ENCODE measurements at places on chromosomes 1 and 21.
A peak's percentile ranks its signal among the peaks of the same experiment; 100 is the strongest.

GRCh38 chr1:172359491-172359999 is 60.9 kb upstream of the C1orf105 start:
- DNase-seq = peak; percentile 67

DNA sequence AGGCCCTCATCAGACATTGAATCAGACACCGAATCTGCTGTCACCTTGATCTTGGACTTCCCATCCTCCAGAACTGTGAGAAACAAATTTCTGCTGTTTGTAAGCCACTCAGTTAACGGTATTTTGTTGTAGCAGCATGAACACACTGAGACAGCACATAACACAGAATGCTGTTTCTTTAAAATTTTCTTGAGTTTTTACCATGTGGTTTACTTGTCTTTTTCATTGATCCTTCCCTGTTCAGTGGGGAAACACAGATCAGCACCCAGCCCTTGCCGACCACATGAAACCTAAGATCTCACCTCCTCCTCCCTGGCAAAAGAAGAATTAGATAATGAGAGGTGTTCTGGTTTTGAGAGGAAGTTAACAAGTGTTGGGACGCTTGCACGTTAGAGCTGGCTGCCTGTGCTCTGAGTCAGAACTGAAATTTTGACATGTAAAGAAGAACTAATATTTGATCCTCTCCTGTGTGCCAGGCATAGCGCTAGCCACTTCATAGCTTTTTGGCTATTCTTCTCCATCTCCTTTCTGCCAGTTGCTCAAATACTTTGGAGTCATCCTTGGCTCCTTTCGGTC is 179.6 kb downstream of the DHRS3 start:
- no peak for DNase-seq

DNA sequence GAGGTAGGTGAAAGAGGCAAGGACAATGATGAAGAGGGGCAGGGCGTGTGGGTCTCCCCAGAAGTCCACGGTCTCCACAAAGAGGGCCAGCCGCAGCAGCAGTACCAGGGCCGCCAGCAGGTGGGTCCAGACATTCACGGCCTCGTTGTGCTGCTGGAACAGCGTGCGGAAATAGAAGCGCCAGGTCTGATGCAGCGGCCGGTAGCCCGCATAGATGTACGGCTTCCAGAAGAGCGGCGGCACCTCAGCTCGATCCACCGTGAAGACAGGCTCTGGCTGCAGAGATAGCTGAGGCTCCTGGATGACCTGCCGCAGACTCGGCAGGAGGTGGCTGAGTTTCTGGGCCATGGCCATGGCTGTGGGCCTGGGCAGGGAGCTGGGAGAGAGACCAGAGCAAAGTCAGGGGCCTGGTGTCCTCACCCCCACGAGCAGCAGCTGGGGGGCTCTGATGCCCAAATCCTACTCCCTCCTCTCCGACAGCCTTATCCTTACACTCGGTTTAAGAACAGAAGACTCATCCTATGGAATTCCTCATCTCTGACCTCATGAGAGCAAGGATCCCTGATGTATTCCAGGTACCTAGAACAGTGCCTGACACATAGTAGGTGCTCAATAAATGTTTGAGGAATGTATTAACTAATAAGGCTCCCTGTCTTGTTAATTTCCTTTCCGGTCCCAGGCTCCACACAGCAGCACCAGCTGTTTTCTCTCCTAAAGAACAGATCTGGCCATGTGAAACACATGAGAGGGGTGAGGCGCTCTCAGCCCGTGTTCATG is 4.4 kb upstream of the AUNIP start:
- no peak for DNase-seq

GRCh38 chr1:94125551-94126514 is 4.9 kb upstream of the ABCA4 start:
- DNase-seq = no peak

GRCh38 chr21:38729291-38729690 is 76.4 kb upstream of the ETS2 start:
- DNase-seq = no peak

DNA sequence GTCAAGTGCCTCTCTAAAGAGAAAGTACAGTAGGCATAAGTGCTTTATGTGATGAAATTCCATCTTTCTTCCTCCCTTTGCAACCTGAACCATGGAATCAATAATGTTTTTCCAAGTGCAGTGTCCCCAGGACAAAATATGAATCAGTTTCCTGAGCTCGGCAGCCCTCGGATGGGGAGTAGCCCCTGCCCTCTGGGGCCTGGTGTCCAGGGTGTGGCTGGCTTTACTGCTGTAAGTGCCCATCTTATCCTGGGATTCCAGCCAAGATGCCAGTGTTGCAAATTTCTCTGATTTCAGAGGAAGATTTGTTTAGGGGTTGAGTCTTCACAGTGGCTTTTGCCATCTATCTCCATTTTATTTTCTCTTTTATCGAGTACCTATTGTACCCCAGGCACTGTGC is 40.5 kb upstream of the SRP9 start:
- no peak for DNase-seq

GRCh38 chr1:109274533-109275476 is 8.1 kb downstream of the PSRC1 start:
- no peak for DNase-seq

DNA sequence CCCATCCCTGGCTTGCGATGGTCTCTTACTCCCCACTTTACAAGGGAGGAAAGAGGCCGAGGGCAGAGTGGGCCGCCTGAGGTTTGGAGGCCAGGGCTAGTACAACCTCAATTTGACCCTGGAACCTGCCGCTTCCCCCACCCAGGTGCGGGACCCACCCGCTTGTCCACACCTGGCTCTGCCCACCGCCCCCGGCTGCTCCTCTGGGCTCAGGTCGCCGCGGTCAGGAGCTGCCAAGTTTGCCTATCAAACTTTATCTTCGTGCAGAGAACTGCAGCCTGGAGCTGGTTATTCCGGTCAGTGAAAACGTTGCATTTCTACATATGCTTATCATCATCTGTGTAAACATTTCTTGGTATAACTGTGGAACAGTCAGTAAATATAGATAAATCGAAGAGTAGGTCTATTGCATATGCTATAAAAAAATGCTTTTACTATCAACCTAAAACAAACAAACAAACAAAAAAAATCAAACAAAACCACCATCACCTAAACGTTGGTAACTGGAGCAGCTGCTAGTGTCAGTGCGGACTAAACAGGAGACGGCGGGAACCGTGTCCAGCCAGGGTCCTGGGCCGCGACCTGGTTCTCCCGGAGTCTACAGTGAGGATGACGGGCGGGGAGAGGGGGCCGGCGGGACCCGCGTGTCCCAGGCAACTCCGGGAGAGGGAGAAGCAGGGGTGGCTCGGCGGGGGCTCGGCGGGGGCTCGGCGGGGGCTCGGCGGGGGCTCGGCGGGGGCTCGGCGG is 906 bp upstream of the ADARB1 start:
- peak; percentile 30 for DNase-seq

DNA sequence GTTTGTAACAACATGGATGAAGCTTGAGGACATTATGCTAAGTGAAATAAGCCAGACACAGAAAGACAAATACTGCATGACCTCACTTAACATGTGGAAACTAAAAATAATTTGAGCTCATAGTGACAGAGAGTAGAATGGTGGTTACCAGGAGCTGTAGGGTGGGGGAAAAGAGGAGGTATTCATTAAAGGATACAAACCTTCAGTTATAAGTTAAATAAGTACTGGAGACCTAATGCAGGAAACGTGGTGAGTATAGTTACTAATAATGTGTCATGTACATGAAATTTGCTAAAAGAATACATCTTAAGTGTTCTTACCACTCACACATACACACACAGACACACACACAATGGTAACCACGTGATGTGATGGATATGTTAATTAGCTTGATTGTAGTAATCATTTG is 86.7 kb downstream of the NGF start:
- no peak for DNase-seq

- no peak for DNase-seq
Measured at GRCh38 chr1:203686091-203686632, 59.5 kb downstream of the ATP2B4 start.

GRCh38 chr1:53819387-53819786 is 18.7 kb downstream of the NDC1 start:
- DNase-seq = no peak

GRCh38 chr1:17250601-17251000 is 1.7 kb downstream of the PADI3 start:
- peak; percentile 84 for DNase-seq

- DNase-seq = no peak
Measured at GRCh38 chr1:42335809-42336518, 929 bp upstream of the FOXJ3 start.

- no peak for DNase-seq
Measured at GRCh38 chr1:220921971-220922635, 42.9 kb downstream of the HLX start.

GRCh38 chr1:116717318-116717717 is 36.9 kb upstream of the CD2 start:
- no peak for DNase-seq

DNA sequence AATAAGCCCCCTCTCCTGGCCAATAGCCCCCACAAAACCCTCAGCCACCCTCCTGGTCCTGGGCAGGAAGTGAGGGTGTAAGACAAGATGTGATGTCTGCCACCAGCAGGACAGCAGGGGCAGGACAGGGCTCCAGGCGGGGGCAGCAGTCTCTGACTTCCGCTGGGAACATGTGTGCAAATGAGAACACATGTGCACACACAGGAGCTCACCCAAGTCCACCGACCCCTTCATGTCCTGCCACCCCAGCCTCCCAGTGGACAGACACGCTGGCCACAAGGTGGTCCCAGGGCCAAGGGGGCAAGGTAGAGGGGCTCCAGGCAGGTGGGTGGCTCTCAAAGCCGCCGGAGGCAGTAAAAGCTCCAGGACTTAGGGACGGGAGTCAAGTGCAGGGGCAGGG is 60.1 kb downstream of the KCNAB2 start:
- peak; percentile 42 for DNase-seq

- DNase-seq = peak; percentile 21
Measured at GRCh38 chr1:63833363-63834119, 59.7 kb downstream of the ROR1 start.

DNA sequence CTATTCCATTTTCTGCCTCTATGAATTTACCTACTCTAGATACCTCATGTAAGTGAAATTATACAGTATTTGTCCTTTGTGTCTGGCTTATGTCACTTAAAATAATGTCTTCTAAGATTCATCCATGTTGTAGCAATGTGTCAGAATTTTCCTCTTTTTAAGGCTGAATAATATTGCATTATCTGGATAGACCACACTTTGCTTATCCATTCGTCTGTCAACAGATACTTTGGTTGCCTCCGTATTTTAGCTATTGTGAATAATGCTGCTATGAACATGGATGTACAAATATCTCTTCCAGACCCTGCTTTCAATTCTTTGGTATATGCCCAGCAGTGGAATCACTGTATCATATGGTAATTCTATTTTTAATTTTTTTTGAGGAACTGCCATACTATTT is 10.1 kb upstream of the CCSAP start:
- no peak for DNase-seq

DNA sequence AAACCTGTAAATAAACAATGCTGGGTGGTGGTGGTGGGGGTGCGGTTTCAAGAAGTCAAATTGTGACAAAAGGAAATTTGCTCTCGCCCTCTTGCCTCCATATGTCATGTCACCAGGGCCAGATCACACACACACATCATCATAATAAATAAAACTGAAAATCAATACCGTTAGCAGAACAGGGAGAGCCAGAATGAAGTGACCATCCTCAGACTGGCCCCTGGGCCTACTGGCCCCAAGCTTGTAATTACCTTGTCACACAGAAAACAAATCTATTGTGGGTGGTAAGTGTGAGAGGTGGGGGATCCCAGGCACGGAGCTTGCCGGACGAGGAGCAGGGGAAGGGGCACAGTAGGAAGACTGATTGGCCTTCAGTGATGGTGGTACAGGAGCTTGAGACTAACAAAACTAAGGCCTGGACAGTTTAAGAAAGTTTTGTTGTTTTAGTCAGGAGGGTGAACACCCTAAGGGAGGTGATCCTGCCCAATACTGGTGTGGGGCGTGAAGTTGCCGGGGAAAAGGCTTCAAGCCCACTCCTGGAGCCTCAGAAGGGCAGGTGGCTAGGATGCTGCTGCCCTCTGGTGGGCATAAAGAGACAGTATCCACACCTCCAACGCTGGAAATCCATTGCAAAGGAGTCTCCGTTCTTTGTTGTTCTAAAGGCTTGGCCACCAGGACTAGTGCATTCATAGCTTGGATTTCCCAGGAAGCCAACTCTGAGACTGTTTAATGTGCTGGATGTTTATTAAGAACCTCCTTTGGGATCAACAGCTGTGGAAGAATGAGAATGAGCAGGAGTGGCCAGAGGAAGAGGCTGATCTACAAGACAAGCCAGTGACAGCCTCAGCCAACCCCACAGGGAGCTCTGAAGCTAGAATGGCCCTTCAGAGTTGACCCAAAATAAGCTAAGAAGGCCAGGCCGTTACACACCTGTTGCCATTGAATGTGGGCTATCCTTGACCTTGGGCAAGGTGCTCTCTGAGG is 8.1 kb upstream of the C1orf216 start:
- peak; percentile 70 for DNase-seq

DNA sequence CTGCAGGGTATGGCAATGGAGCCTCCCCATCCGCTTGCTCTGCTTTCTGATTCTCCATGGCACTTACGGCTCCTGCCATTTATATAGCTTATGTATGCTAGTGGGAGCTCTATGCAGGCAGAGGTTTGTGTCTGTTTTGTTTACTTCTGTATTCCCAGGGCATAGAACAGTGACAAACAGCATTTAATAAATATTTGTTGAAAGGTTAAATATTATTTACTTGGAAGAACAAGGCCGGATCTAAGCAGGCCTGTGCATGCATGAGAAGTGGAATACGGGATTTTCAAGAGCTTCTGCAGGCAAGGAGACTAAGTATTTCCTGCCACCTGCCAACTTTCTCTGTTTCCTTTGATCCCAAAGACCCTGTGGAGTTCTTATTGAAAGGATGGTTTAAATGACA is 90.7 kb downstream of the XCL2 start:
- DNase-seq = no peak

- DNase-seq = no peak
Measured at GRCh38 chr1:5235355-5235899, 581.0 kb downstream of the AJAP1 start.

GRCh38 chr1:26555550-26555981 is 26.0 kb downstream of the RPS6KA1 start:
- DNase-seq = no peak

GRCh38 chr1:238639861-238640260 is 746.5 kb upstream of the CHRM3 start:
- DNase-seq = no peak

DNA sequence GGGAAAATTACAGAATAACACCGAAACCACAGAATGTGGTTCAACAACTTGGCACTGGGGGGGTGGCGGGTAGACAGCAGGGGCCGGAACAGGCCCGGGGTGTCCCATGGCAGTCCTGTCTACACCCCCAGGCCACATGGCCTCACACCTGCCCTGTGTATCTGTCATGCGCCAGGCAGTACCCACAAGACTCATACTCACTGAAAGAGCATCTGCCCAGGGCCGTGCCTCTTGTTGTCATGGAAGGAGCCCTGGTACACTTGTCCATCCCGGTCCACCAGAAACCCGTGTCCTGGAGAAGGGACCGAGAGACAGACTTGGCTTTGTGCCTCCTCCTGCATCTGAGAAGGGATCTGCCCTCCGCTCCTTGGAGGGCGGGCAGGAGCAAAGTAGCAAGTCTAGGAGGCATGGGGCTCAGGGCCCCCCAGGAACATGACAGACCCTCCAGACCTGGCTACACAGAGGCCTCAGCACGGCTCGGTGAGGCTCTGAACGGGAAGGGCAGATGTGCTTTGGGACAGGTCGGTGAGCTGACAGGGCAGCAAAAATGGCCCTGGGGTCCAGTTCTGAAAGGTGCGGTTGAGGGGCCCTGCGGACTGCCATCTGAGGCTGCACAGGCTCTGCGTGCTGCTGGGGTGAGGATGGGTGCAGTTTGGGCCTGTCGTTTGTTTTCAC is 5.6 kb downstream of the MORN1 start:
- no peak for DNase-seq

All from RPMI8226 (cell line).